ENCODE measurements at places on chromosomes 5 and 9.

- no peak for DNase-seq
Observed at GRCh38 chr9:5870691-5871090, 20.0 kb upstream of the MLANA start.

DNA sequence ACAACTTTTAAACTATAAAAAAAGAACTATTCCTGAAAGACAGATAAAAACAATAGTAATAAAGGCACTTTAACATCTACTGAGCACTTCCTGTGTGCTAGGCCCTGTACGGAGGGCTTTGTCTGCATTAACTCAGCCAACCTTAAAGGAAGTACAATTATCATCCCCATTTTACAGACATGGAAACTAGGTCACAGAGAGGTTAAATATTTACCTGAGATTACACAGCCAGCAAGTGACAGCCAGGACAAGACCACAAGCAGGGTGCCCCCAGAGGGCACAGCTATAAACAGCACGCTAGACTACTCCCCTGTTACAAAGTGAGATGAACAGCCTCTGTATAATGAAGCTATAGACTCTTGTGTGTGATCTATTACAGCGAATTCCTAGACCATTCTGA lies 25.5 kb downstream of the DDX31 start:
- no peak for DNase-seq

DNA sequence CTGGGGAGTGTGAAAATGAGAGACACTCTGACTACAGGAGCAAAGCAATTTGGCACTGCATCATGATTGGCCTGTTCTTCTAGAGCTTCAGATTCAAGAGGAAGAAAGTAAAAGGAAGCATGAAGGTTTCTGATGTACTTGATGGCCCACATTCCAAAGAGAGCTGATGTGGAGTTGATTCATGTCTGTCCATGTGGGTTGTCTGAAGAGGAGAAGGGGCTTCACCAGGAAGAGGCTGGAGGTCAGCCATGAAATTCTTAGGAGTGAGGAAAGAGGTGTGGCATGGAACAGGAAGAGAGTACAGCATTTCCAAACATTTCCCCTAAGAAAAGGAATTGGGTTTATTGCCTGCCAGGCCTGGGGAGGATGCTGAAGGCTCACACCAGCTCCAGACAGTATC lies 70.7 kb downstream of the PTCD2 start:
- no peak for DNase-seq

DNA sequence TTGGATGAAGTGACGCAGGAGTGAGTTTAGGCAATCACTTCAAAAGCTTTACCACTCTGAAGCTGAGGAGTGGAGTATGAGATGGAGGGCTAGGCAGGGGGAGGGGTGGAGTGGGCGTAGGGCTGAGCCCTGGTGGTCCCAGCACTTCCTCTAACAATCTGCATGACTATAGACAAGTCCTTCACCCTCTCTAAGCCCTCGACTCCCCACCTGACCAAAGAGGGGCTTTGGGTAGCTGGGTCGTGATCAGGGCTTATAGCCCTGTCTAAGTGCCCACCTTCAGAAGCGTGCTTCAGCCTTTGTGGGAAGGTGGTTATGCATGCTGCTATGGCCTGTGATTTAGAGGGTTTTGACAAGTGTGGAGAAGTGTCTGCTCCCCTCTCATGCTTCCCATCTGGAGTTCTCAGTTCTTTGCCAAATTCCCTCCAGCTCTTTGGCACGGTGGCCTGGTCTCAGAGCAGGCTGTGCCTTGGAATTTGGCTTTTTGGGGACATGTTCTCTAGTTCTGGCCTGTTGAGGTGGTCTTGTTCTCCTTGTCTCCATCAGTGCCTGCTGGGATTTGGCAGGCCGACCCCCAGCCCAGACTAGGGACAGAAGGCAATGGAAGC lies 53.0 kb downstream of the ACTBL2 start:
- no peak for DNase-seq

GRCh38 chr9:1461812-1462211 lies 411.7 kb downstream of the DMRT2 start:
- no peak for DNase-seq

- DNase-seq, result no peak
Observed at GRCh38 chr9:37302277-37302676, 120.2 kb upstream of the GRHPR start.

GRCh38 chr9:75593920-75594319 lies 296.6 kb upstream of the PCSK5 start:
- no peak for DNase-seq

GRCh38 chr5:54455413-54456157 lies at the start of gene HSPB3:
TSS of gene HSPB3 (plus strand) at chr5:54455699. CDS start at chr5:54455790, 91 bp downstream.
- DNase-seq, result no peak

- no peak for DNase-seq
Observed at GRCh38 chr5:122997294-122997693, 39.2 kb downstream of the PPIC start.

GRCh38 chr5:95221234-95221633 lies 63.7 kb downstream of the MCTP1 start:
- DNase-seq, result no peak

- no peak for DNase-seq
Observed at GRCh38 chr9:4197548-4197947, 102.3 kb downstream of the GLIS3 start.

GRCh38 chr9:88826181-88826580 lies 165.1 kb upstream of the S1PR3 start:
- DNase-seq, result no peak

DNA sequence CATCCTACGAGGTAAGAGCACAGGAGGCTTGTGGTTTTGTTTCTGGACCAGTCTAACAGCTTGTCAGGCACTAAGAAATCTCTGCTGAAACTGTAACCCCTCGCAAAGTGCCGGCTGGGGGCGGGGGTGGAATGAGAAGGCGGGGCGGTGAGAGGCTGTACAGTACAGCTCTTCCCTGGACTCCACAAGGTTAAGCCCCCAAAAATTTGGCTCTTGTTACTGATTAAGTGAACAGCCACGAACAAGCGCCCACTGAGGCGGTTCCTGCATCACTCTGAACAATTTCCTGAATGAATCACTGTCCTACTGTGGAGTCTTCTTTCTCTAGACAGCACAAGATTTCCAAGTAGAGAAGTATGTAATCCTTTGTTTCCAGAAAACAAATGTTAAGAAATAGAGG lies 6.8 kb downstream of the FBP2 start:
- no peak for DNase-seq

DNA sequence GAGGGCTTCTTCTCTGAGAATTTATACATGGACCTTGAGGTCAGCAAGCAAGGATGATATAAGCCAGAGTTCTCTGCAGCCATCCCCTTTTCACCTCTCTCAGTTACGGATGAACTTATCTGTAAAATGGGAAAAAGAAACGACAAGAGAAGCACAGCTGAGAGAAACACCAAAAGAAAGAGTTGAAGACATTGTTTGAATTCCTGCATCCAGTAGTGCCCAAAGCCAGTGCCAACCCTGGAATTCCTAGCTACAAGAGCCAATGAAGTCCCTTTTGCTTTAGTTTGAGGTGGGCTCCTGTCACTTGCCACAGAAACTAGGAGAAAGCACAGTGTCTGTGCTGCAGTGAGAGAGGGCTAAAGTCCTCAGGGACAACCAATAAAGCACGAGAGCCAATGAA lies 6.6 kb upstream of the MOB3B start:
- DNase-seq, result no peak

- DNase-seq, result no peak
Observed at GRCh38 chr5:177429248-177430040, 3.0 kb downstream of the GRK6 start.

GRCh38 chr9:27429436-27429835 lies 94.7 kb upstream of the IFNK start:
- DNase-seq, result no peak

GRCh38 chr5:11946317-11946716 lies 42.1 kb upstream of the CTNND2 start:
- no peak for DNase-seq

DNA sequence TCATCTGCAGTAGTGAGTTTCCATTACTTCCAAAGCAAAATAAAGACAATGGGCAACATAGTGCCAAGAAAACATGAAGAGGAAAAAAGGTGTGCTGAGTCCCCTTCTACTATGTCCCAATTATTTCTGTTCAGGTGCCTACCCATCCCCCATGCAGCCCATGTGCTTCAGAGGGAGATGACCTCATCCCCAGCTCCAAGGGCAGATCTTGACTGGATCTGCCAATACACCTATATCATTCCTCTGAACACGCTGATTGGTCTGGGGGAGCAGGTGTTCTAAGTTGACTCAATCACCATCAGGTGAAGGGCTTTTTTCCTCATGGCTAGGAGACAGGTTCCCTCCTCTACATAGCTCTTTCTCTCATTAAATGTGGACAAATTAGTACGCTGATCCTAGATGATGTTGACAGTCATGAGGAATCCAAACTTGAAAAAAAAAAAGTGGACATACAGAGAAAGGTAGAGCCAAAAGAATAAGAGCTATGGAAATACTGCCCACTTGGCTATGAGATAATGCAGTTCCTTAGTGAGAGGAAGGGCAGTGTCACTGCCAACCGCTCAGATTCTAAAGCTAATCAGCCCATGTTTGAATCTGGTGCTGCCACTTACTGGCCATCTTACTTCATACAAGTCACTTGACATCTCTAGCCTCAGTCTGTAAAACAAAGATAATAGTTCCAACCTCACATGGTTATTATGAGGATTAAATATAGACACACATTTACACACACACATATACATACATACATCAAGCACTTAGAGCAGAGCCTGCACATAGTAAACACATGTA lies 23.1 kb downstream of the PRELID2 start:
- DNase-seq, result no peak

DNA sequence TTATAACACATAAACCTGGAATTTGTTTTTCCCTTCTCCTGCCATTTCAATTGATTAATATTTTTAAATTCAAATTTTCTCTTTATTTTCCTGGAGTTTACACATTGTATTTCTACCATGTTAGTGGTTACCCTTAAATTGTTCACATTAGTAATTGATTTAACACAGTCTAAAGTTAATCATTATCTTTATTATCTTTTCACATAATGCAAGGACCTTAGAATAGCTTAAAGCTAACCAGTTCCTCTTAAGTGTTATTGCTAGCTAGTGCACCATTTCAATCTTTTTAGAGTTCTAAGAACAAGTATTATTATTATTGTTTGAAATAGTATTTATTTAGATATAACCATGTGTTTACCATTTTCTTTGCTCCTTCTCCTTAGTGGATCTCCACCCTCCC lies 251.2 kb upstream of the FBXL7 start:
- DNase-seq, result no peak

DNA sequence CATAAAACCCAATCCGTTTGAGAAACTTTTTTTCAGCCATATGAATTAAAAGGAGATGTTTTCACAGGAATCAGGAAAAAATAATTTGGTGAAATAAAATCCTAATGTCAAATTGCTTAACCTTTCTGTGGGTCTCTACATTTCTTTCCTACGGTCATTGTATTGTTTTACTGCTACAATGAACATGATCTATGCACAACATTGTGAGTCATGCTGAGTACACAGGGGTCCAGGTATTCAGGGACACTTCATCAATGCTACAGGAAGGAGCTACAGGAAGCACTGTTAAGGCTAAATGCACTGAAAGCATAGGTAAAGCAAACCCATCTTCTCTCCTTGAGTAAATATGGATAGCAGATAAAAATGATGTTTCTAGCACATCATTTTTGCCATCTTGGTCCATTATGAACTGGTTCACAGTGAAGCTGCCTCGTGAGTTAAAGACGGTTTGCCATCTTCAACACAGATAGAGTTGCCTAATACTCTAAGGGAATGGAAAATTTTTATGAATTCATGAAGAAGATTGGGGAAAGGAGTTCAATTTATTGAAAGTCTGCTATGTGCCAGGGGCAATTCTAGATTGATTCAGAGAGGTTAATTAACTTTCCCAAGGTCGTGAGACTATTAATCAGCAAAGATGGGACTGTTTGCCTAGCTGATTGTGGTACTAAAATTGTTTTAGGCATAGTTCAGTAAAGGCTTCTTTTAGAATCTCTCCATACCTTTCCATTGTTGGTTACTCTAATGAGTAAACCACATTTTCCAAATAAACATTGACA lies 85.5 kb downstream of the DIRAS2 start:
- no peak for DNase-seq

DNA sequence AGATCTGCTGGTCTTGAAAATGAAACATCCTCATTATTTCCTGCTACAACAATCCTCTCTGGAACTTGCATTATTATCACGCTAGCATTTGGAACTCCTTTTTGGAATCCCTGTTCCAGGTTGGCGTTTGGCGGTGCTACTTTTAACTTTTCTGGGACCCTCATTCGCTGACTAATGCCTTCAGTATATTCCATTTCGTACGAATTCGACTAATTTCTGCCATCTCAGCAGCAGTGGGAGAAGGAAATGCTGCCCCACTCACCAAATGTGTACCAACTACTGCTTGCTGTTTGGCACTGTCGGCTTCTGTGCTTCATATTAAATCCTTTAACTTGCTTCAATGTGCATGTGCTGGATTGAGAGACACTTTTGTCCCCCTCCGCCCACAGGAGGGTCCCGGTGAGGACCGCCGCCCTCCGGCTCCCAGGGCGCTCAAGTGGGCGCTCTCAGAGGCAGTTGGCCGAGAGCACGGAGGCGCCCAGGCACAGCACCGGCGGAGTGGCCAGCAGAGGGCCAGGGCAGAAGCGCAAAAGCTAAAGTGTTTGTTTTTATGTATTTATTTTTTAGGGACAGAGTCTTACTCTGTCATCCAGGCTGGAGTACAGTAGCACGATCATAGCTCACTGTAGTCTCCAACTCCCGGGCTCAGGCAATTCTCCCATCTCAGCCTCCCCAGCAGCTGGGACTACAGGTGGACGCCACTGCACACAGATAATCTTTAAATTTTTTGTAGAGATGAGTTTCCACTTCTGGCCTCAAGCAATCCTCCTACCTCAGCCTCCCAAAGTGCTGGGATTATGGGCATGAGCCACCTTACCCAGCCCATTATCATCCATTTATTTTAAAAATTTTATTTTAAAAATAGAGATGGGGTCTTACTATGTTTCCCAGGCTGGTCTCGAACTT lies 11.9 kb downstream of the PDE6A start:
- DNase-seq, result peak; percentile 37

- no peak for DNase-seq
Observed at GRCh38 chr5:14102666-14103065, 40.5 kb upstream of the TRIO start.

DNA sequence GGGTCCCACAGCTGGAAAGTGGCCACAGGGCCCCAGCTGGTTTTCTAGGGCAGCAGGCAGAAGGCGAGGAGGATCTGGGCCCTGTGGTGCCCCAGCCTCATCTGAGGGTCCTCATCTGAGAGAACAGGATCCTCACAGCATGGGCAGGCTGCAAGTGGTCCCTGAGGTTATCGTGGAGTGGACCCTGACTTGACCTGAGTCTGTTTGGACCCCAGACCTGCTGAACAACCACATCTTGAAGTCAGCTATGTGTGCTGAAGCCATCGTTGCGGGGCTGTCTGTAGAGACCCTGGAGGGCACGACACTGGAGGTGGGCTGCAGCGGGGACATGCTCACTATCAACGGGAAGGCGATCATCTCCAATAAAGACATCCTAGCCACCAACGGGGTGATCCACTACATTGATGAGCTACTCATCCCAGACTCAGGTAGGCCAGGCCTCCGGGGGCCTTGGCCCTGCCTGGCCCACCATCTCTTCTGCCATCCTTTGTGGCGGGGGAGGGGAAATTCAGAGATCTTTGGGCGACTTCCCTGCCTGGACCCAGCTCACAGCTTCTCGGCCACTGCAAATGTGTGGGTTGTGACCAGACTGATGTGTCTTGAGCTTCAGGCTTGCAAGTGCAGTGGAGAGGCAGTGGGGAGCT lies 24.0 kb downstream of the TGFBI start:
- DNase-seq, result no peak

All from nephron progenitor cell (in vitro differentiated cells).